GM12878 (cell line): ENCODE measurements at places on chromosomes 11 and 22.

DNA sequence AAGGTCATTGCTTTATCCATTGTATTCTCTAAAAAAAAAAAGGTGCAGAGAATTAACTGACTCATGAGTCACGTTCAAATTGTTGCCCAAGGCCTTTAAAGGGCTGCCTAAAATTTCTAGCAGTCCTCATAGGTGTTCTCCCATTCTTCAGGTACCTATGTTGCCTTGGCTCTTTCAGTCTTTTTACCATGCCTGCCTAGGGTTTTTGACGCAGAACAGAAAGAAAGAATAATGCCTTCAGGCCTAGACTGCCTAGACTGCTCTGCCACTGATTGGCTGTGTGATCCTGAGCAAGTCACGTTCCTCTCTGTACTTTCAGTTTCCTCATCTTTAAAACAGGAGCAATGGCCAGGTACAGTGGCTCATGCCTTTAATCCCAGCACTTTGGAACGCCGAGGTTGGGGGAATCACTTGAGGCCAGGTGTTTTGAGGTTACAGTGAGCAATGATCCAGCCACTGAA is 21.5 kb downstream of the CTSC start:
- no peak for DNase-seq
- H3K27me3 ChIP-seq = no peaks in the 10 kb centered on the region
- H3K27ac ChIP-seq = no peak overlapping the region
- H3K4me3 ChIP-seq = no peak overlapping the region

DNA sequence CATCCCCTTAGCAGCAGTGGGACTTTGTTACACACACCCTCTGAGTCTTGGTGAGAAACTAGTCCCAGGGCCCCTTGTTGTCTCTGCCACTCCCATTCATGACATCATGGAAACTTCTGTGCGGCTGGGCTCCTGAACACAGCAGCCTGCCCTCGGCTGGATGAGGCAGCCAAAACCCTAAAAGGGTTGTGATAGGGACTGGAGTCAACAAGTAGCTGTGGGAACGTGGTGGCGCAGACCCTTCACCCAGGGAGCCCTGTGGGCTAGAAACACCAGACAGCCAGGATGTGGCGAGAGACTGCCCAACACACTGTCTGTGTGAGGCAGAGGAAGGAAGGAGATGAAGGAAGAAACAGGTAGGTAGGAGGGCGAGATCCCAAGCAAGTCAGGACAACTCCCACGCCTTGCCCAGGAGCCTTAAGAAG is 3.9 kb downstream of the CD3D start:
- H3K4me1 ChIP-seq = no peaks in the 10 kb centered on the region
- no peak overlapping the region for H3K27ac ChIP-seq
- H3K36me3 ChIP-seq = no peaks in the 10 kb centered on the region
- H3K27me3 ChIP-seq = no peaks in the 10 kb centered on the region
- H3K4me3 ChIP-seq = no peak overlapping the region

DNA sequence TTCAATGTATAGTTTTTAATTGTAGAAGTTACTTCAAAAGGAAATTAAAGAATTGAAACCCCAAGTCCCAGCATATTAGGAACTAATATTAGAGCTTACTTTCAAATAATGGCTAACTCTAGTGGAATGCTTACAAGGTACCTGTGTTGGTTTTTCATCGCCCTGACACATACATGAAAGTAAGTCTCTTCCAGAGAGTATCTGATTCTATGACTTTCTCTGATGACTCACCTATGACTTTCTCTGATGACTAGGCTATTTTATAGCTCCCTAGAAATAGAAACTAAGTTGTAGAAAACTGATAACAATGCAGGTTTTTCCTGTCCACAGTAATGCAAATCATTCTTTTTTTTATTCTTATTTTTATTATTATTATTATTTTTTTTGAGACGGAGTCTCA is 33.6 kb upstream of the MMP7 start:
- no peak overlapping the region for H3K27ac ChIP-seq
- peaks cover 48% of the 10 kb centered on the region for H3K4me1 ChIP-seq
- H3K27me3 ChIP-seq = no peaks in the 10 kb centered on the region
- H3K4me3 ChIP-seq = no peak overlapping the region
- H3K36me3 ChIP-seq = no peaks in the 10 kb centered on the region

GRCh38 chr11:68550485-68550817 is 89.9 kb downstream of the PPP6R3 start:
- DNase-seq = no peak
- no peak overlapping the region for H3K4me3 ChIP-seq
- H3K27ac ChIP-seq = no peak overlapping the region; the same call in 1 of the 2 replicates
- no peaks in the 10 kb centered on the region for H3K27me3 ChIP-seq
- H3K36me3 ChIP-seq = peaks cover 45% of the 10 kb centered on the region

GRCh38 chr22:32048069-32048468 is 5.0 kb downstream of the SLC5A1 start:
- peaks cover 6% of the 10 kb centered on the region; the same call in 1 of the 2 replicates for H3K4me1 ChIP-seq
- no peak for DNase-seq
- no peak overlapping the region for H3K4me3 ChIP-seq
- H3K27ac ChIP-seq = no peak overlapping the region
- no peaks in the 10 kb centered on the region for H3K27me3 ChIP-seq

DNA sequence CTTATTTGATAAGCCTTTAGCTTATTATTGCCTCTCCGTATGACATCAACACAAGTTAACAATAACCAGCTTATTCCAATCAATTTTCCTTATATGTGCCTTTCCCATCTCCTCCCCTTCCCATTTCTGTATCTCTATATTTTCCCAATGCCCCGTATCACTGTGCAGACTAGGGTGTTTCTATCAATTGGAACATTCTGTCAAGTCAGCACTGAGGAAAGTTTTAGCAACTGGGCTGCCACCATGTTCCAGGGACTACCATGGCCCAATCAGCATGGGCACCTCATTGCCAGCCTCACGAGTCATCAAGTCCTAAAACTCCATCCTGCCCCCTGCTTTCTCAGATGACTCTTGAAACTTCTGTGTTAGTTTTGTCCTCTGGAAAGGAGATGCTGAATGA is 973.1 kb upstream of the CNTN5 start:
- H3K27me3 ChIP-seq = no peaks in the 10 kb centered on the region
- DNase-seq = no peak
- no peak overlapping the region for H3K4me3 ChIP-seq

DNA sequence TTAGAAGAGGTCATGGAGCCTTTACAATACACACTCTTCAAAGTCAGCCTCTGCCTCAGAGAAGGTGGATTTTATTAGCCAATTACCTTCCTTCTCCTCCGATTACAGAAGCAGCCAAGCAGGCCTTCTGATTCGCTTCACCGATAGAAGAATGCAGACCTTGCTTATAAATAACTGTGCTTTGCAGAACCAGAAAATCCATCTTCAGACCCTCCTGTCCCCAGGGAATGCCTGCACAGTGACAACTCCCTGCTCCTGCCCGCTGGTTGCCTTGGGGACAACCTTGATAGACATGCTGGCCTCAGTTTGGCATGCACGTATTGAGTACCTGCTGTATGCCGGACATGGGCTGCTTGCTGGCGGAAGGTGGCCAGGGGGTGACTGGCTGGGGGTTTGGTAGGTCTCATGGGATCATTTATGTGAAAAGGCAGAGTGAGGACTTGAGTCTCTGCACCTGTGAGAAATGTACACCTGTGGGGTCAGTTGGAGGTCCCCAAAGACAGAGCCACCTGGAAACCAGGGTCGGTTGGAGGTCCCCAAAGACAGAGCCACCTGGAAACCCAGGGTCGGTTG is 1238.7 kb downstream of the BRD1 start:
- H3K4me1 ChIP-seq = no peaks in the 10 kb centered on the region
- H3K27ac ChIP-seq = no peak overlapping the region
- H3K36me3 ChIP-seq = no peaks in the 10 kb centered on the region
- no peak overlapping the region for H3K4me3 ChIP-seq
- DNase-seq = no peak

- no peak for DNase-seq
- H3K27me3 ChIP-seq = peaks cover 8% of the 10 kb centered on the region; the same call in 1 of the 2 replicates
- H3K27ac ChIP-seq = no peak within 1 kb of the TSS
- H3K36me3 ChIP-seq = no peaks in the 10 kb centered on the region
Observed at GRCh38 chr11:369336-370018, at the start of gene B4GALNT4. Gene B4GALNT4, plus strand, starts transcription at chr11:369499. Its CDS starts 305 bp downstream, at chr11:369804.

GRCh38 chr11:2746401-2747247 is 46.8 kb upstream of the KCNQ1OT1 start:
- no peaks in the 10 kb centered on the region for H3K36me3 ChIP-seq
- H3K4me3 ChIP-seq = no peak overlapping the region
- H3K4me1 ChIP-seq = no peaks in the 10 kb centered on the region
- H3K27ac ChIP-seq = no peak overlapping the region

- H3K4me3 ChIP-seq = peak overlapping the region; percentile 34; the same call in 1 of the 2 replicates
- H3K27me3 ChIP-seq = no peaks in the 10 kb centered on the region
- 0 out of 2 replicates have a peak, but pooled peaks cover 6% of the 10 kb centered on the region for H3K36me3 ChIP-seq
Observed at GRCh38 chr22:17767233-17768065, 6.8 kb downstream of the BID start.

- H3K4me1 ChIP-seq = peaks cover 6% of the 10 kb centered on the region
- no peaks in the 10 kb centered on the region for H3K36me3 ChIP-seq
- no peaks in the 10 kb centered on the region for H3K27me3 ChIP-seq
- H3K4me3 ChIP-seq = peak overlapping the region; percentile 86
- peak overlapping the region; percentile 81 for H3K27ac ChIP-seq
- no peak for DNase-seq
Observed at GRCh38 chr22:17172029-17172833, 13.2 kb upstream of the HDHD5 start.

DNA sequence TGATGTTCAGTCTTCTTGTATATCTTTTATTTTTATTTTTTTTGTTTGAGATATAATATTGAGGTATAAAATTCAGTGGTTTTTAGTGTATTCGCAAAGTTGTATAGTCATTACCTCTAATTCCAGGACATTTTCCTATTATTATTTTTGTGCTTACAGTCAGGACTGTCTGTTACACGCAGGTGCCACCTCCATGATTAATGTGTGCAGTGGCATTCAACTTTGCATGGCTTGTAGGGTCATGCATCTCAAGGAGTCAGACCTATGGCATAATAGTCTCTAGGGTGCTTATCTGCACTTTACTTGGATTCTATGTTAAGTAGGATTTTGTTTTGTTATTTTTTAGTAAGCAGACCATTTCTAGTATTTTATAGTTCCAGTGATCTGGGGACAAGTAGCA is 1.0 kb downstream of the CTR9 start:
- H3K27ac ChIP-seq = peak overlapping the region; percentile 93
- no peak for DNase-seq
- peak overlapping the region; percentile 92 for H3K4me3 ChIP-seq
- H3K27me3 ChIP-seq = no peaks in the 10 kb centered on the region

GRCh38 chr11:83557653-83558052 is 271.5 kb upstream of the CCDC90B start:
- no peak for DNase-seq
- H3K4me3 ChIP-seq = no peak overlapping the region

DNA sequence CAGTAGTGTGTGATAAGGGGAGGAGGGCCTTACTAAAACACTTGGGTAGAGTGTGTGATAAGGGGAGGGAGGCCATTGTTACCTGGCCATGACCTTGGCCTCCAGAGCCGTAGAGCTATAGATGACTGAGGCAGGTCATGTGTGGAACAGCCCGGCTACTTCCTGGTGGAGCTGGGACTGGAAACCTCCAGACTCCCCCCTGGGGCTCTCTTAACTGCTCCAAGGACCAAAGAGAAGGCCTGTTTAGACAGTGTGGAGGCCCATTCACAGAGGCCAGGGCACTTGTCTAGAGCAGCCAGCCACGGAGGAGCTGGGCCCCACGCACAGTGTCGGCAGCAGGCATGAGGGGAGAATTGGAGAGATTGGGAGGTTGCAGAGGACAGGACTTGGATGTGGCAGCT is 12.5 kb upstream of the MICALL1 start:
- DNase-seq = no peak
- H3K4me1 ChIP-seq = peaks cover 11% of the 10 kb centered on the region
- peaks cover 5% of the 10 kb centered on the region for H3K36me3 ChIP-seq
- H3K27me3 ChIP-seq = no peaks in the 10 kb centered on the region
- H3K4me3 ChIP-seq = no peak overlapping the region
- H3K27ac ChIP-seq = no peak overlapping the region

DNA sequence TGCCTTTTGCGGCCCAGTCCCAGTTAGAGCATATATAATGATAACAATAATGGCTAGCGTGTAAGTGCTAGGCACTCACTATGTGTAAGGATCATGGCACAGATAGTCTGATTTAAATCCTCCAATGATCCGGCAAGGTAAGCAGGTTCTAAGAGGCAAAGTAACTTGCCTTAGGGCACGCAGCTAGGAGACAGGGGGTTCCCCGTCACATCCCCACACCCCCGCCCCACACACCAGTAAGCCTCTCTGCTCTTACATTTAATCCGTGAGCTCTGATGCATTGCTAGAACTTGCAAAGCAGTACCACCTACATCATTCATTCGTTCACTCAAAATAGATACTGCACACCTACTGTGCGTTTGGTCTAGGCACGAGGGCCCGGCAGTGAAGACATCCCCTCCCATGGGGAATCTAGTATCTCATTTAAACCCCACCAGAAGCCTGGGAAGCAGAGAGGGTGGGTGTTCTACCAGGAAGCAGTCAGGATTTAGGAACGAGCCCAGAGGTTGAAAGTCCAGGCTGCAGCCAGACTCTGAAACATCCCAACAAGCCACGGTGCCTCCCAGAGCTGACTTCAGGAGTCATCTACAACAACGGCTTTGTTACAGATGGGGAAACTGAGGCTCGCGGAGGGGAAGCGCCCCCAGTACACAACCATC is 20.6 kb downstream of the TMPRSS6 start:
- peaks cover 10% of the 10 kb centered on the region for H3K4me1 ChIP-seq
- H3K4me3 ChIP-seq = no peak overlapping the region
- DNase-seq = no peak
- H3K27me3 ChIP-seq = no peaks in the 10 kb centered on the region
- H3K36me3 ChIP-seq = no peaks in the 10 kb centered on the region
